ENCODE measurements at places on chromosomes 3 and 15.

DNA sequence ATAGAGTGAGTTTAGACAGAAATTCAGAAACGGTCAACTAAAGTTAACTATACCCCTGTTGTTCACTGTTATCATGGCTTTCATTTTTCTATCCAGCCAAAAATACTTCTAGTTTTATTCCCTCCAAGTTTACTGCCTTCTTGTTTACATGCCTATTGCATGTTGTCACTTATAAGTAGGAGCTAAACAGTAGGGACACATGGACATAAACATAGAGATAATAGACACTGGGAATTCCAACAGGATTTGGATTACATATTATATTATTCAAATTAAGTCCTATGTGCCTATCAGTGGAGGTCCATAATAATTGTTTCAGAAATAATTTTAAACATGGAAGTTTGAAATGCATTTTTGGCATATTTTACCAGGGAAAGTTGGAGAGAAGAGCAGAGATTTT is 269.1 kb upstream of the ZNF717 start:
- no peak for DNase-seq

DNA sequence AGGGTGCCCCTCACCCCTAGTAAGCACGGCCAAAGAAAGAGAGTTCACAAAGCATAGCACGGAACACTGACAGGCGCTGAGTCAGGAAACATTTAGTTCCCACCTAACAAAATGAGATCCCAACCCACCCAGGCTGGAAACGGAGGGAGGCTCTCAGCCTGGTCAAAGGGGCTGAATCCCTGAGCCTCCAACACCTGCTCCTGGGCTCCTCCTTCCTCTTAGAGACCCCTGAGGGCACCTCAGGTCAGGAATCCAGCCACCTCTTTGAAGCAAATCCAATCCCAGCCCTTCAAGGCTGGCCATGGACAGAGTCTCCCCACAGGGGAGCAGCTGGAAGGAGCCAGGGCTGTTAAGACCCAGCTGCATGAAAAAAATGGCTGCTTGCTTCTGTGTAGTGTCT is 154.4 kb upstream of the HES1 start:
- no peak for DNase-seq

DNA sequence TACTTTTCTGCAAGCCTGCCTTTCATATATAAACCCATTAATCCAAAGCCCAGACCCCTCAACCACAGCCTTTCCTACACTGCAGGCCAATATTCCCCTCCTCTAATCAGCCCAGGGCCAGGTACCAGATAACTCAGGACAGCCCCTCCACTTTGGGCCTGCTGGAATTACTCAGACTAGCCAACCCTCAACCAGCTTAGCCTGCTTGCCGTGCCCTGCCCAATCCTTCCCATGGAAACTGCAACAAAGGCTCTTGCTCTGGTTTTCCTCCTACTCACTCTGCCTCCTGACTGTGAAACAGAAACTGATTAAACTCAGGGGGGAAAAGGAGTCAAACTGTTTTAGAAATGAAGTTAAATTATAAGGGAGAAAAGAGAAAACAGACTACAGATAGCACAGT is 248.1 kb downstream of the KLF13 start:
- DNase-seq: no peak

DNA sequence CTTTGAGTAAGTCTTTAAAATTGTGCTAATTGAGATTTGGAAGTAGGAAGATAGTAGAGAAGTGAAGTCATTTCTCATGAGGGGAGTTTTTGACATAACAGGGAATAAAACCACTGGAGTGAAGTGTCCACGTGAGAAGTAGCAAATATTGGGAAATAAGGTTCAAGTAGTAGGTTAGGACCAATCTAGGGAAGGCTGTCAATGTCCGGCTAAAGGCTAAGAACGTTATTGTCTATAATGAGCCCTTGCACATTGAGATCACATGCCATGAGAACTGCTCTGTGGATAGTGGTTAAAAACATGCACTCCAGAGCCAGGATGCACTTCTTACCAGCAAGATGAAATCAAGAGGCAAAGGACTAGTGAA is 459.9 kb upstream of the TPRG1 start:
- DNase-seq: no peak

GRCh38 chr15:94451466-94451865 is 220.1 kb downstream of the MCTP2 start:
- no peak for DNase-seq

DNA sequence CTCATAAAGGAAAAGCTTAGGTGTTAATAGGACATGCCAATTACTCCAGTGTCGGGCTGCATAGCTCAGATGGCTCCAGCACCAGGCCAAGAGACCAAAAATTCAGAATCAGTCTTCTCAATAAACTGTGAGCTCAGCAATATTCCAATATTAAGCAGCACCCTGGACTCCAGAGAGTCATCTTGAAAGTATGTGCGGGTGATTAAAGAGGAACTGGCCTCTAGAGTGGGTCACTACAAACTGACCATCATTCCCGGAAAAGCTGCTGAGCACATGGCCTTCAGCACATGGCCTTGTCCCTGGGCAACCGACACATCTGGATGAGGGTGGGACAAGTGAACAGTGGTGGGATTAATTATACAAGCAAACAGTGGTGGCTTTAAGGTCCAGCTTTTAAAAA is 59.0 kb downstream of the MAGI1 start:
- no peak for DNase-seq

DNA sequence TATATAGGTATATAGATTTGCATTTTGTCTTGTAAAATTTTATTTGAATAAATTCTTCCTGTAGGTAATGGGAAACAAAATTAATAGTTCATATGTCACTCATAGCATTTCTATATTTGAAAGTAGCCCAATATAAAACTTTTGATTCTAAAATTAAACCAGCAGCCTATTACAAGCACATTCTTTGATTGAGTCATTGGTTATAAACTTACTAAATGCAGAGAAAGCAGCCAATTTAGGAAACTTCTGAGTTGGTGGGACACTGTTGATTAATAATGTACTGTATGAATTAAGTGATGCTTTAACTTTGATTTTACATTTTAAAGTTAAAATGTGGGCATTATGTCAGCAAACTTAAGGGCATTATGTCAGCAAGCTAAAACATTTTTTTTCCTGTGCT is 34.5 kb downstream of the NR1D2 start:
- DNase-seq: no peak
